Stimulated activated CD8-positive, alpha-beta memory T cell treated with anti-CD3 and anti-CD28 coated beads, Interleukin-2, amount 100 ng/mL, for 48 hours (primary cell): ENCODE measurements at places on chromosomes 12 and 14.

- no peak for DNase-seq
Observed at GRCh38 chr12:54000116-54001114, at the start of gene HOXC9. HOXC9 (plus strand) TSS chr12:54000161; CDS start chr12:54000189, 28 bp downstream.

- no peak for DNase-seq
Observed at GRCh38 chr14:38425324-38425976, 169.6 kb upstream of the CLEC14A start.

GRCh38 chr12:118073768-118074167 is 12.8 kb upstream of the WSB2 start:
- DNase-seq, result no peak

- no peak for DNase-seq
Observed at GRCh38 chr12:51442324-51442723, 17.7 kb downstream of the SLC4A8 start.

- no peak for DNase-seq
Observed at GRCh38 chr14:73753124-73753886, 39.1 kb upstream of the PNMA1 start.

DNA sequence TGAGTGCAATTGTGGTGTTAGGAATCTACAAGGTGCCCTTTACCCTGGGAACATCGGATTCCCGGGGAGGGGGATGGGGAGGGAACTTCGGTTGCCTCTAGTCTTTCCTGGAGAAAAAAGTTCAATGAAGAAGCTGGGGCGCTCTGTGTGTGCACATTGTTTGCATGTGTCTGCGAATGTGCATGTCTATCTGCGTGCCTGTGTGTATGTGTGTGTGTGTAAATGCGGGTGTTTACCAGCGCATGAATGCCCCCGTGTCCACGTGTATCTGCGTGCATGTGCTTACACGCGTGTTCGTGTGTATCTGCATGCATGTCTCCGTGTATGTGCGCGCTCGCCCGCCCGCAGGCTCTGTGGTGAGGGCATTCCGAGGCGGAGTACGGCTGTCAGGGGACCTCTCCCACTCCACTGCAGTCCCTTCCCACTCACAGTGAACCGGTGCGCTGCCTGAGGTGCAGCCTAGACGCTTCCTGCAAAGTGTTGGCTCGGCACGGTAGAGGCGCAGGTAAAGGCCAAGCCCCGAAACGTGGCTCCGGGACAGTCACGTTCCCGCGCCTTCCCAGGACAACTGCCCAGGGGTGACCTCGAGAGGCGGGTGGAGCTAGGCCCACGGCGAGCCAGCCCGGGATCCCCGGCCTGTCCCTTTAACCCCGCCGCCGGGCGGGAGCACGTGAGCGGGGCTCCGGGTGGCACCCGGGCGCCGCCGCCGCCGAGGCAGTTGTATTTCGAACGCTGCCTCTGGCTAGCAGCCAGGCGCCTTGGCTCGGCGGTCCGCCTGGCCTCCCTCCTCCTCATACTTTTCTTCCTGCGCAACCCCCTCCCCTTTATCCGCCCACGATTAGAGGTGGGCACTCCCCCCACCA is 539 bp upstream of the HMGA2 start:
- DNase-seq, result no peak

DNA sequence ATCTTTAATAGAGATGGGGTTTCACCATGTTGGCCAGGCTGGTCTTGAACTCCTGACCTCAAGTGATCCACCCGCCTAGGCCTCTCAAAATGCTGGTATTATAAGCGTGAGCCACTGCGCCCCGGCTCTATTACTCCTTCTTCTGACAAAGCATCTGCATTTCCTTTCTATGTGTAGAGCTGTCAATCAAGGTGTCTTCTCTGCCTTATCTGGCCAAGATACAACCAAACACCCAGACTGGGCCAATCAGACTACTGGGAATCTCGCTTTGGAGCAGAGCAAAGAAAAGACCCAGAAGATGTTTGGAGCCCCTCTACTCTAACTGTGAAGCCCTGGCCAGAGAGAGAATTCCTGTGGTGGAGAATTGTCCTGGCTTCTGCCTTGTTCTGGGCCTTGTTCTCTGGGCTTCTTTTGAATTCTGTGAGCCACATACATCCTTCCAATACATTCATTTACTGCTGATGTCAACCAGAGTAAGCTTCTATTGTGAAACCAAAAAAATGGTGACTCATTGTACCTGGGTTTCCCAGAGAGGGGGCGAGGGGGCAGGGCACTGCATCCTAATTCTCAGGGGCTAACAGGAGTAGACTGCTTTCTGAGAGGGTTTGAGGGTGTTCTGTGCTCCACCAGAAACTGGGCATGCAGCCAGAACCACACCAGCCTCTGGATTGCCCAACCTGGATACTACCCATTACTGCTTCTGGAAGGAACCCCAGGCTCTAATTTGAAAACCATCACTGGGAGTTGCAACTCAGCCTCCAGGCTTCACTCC is 18.8 kb upstream of the FLVCR2 start:
- peak; percentile 54 for DNase-seq

DNA sequence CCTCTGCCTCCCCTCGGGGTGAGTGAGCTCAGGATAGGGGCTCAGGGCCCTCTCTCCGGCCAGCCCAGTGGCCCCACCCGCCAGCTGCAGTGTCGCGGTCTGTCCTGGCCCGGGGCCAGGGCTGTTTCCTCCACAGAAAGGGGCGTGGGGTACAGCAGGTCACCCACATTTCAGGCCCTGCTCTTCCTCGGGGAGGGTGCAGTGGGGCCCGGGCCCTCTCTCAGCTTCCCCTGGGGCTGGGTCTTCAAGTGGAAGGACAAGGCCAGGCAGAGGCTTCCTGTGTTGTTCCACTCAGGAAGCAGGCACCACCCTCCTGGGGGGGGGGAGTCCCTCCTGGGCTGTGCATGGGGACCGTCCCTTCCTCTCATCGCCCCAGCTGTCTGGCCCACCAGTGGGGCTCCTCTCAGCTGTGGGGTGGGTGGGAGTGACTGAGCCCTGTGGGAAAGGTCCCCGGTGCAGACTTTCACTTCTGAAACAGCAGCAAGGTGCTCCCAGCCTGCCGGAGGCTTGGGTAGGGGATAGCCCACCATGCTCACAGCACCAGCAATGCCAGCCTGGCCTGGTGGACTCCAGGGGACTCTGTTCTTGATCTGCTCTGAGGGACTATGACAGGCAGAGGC is 3.7 kb downstream of the GPR132 start:
- peak; percentile 65 for DNase-seq

DNA sequence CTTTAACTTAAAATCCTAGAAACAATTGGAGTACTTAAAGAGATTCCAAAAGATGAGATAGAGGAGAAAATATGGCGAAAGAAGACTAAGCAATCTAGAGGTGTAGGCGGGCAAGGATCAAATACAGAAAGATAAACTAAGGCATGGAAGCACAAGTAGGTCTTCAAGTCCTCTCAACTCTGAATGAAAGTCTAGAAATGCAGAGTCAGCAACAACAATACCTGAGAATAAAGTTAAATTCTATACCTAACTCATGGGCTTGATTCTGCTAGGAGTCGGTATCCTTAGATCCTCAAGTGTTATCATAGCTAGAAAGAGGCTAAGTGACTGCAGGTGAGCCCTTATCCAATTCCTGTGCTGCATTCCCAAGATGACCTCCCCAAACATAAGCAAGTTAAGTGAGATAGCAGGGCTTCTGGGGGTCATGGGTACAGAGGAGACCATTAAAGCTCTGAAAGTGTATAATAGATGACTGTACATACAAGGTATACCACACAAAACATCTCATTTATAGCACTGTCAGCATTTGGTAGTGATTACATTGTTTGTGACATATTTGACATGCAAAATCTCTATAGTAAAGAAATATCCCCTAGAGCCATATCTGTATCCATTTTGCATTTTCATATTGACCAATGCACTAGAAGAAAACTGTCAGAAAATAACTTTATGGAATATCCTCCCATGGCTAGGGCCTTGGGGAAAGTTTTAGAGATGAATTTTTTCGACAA is 82.5 kb upstream of the ARID2 start:
- no peak for DNase-seq

DNA sequence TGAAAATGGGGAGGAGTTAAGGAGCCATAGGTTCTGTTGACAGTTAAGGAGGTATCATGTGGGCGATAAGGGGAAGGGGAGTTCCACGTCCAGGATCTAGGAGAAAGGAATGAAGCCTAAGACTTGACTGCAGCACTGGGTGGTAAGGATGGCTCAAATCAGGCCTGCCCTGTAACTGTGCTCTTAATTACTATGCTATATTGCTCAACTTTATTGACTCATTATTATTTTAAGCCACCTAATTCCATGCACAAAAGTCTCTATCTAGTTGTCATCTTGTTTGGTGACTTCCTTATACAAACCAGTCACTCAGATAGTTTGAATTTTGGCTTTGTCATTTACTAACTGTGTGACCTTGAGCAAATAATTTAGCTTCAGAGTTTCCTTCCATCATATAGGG is 242.1 kb upstream of the ARHGAP5 start:
- no peak for DNase-seq

DNA sequence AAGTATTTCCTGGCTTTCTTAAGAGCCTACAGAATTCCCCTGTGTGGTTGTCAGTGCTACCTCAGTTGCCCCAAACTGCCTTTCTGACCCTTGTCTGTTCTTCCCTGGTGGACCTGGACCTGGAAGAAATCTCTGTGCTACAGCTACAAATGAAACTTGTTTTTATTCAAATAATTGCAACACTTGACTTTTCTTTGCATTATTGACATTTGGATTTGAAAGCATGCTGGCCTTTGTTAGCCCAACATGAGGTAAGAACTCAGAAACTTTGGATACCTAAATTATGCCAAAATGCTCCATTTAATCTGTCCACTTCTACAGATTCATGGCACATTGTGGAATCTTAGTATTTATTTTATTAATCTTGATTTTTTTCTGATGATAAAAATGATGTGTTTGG is 142.9 kb downstream of the SAMD4A start:
- DNase-seq, result no peak

DNA sequence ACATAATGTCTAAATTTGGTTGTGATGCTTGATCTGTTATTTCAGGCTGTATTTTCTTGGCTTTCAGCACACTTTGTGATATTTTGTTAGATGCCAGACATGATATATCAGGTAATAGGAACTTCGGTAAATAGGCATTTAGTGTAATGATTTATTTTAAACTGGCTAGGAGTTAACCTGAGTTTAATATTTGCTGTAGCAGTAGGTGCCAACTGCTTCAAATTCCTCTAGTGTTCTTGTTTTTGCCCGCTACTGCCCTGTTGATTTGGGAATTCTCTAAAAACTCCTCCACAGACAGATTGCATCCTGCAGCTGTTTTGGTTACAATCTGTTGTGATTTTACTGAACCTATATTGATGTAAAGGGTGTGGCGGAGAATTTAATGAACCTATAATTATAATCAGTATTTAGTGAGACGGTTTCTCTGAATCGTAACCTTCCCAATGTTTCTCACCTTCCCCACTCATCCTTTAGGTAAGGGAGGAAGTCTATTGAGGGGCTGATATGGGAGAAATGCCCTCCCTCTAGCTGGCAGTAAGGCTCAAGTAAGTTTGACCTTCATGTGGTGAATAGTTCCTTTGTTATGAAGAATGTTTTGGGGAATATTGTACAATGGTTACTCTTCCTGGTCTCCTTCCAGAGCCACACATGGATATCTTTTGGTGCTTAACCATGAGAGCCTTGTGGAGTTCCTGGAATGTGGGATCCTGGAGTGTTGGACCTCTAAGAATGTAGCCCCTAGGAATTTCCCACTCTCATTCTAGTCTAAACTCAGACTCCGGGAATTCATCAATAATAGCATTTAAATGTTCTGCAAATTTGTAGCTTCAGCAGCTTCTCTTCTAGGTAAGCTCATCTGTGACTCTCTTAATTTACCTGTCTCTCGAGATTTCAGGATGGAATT is 634.1 kb downstream of the FSCB start:
- no peak for DNase-seq

GRCh38 chr12:19897900-19898408 is 458.7 kb downstream of the AEBP2 start:
- DNase-seq, result no peak

- DNase-seq, result no peak
Observed at GRCh38 chr14:33884916-33885315, 66.0 kb downstream of the EGLN3 start.

DNA sequence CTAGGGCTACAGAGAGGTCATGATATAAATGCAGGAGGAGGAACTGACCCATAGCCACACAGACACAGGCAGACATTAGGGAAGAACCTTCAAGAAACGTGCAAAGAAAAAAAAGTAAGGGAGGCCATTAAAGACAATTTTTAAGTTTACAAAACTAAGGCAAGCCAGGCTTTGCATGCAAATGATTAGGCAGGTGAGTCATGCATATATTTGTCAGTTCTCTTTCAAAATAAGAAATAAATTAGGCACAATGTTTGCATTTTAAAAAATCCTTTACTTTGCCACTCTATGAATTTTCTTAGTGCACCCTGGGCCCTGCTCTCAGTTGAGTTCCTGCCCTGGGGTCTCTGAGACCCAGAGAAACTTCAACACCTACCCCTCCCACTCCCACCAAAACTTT is 75.0 kb downstream of the PRMT8 start:
- DNase-seq, result no peak

GRCh38 chr12:97572220-97572619 is 109.6 kb downstream of the RMST start:
- DNase-seq, result no peak

- DNase-seq, result no peak
Observed at GRCh38 chr14:98210045-98210672, 1061.8 kb downstream of the BCL11B start.

GRCh38 chr12:96212456-96213375 is 18.5 kb downstream of the ELK3 start:
- no peak for DNase-seq

DNA sequence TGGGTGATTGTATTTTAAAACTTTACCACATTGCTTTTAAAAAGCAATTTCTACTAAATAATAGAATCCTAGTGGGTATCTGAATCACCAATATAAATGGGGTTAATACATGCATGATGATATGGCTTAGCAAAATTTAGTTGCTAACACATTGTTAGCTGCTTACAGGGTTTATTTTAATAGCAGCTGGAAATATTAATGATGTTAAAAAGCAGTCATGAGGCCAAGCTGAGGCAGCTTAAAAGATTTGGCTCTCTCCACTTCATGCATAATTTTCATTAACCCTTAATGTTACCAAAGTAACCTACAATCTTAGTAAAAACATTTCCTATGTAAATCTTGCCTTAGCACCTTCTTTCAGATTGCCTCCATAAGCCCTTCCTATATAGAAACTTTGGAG is 49.2 kb upstream of the CNOT2 start:
- no peak for DNase-seq

DNA sequence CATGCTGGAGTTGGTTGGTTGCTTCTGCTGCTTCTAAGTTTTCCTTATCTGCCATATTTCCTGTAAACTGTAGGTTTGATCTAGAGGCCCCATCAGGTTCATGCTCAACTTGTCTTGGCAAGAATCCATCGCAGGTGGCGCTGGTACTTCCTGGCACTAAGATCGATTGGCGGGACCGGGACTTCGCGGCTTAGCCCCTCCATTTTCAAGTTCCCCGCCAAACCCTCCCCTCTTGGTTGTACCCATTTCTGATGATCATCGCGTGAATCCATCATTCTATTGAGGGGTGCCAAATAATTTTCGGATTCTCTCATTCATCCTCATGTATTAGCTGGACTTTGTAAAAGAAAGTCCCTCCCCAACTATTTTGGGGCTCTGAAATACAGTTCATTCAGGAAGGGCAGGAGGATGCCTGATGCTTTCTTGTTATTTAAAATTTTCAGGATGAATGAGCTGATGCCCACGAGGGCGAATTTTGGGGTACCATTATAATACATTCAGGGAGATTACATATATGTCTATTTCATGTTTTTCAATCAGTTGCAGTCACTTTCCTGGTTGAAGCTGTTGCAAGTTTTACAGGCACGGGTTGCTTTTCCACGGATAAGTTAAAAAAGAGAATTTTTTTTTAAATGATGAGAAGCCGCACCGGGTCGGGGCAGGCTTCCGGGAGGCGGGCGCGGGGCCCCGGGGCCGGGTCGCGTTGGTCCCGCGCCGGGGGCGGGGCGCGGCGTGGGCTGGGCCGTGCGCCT is 395 bp upstream of the BRI3BP start:
- peak; percentile 74 for DNase-seq

- DNase-seq, result no peak
Observed at GRCh38 chr12:79082595-79082994, 218.0 kb downstream of the SYT1 start.
